NCI-H2029 treated with DMSO at 0.1 percent for 48 hours (cell line): ENCODE measurements at places on chromosomes 16 and 17.

- no peak for DNase-seq
Measured at GRCh38 chr17:60361889-60362288, 30.0 kb downstream of the USP32 start.

GRCh38 chr17:17108451-17109049, 66.3 kb downstream of the MPRIP start:
- DNase-seq: no peak

DNA sequence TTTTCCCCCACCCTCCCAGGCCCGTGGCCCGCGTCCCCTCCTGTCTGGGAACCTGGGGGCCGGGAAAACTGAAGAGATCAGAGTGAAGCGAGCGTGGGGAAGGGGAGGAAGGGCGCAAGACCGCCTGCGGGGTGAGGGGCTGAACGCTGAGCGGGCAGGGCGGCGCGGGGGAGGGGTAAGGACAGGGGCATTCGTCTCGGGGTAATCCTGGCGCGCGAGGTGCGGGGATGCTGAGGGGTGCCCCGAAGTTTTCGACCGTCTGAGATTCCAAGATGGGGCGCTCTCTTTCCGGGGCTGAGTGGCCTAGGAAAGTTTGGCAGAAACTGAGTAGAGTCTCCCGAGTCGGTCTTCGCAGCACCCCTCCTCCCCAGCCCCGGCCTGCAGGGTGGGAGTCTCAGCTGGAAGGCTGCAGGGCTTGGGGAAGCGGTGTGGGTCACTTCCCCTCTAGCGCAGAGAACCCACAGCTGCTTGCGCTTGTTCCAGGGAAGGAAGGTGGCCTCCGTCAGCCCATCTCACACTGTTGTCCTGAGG, 555 bp downstream of the TTYH2 start:
- DNase-seq: no peak

GRCh38 chr17:76710863-76711611, at the start of gene MXRA7:
Gene MXRA7, minus strand, starts transcription at chr17:76710965. Its CDS starts 19 bp downstream, at chr17:76710946.
- DNase-seq: no peak
